HEK293T (cell line): ENCODE measurements at places on chromosomes 11 and 22.

GRCh38 chr11:85495918-85496317, 131.2 kb downstream of the DLG2 start:
- DNase-seq, result no peak

- DNase-seq, result no peak
Observed at GRCh38 chr11:44303401-44303938, 6.5 kb downstream of the ALX4 start.

- no peak for DNase-seq
Observed at GRCh38 chr11:420054-420910, 5.5 kb upstream of the SIGIRR start.

- DNase-seq, result no peak
Observed at GRCh38 chr22:44473166-44473565, 24.9 kb downstream of the RTL6 start.

DNA sequence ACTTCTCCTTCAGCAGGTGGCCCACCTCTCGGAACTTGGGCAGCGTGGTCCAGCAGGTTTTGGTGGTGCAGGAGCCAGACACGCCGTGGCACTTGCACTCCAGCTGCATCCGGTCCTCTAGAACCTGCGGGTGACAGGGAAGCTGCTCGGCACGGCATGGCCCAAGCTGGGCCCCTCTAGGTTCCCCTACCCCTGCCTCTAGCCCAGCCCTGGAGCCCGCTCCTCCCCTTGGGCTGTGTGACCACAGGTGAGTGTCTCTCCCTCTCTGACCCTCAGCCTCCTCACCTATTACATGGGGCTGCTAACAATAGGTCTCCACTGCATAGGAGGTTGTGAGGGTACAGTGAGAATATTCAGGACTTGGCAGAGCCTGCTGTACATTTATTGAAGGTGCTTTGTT, 53.8 kb downstream of the WNT7B start:
- no peak for DNase-seq

- DNase-seq, result no peak
Observed at GRCh38 chr11:12380565-12381325, 3.4 kb downstream of the PARVA start.

DNA sequence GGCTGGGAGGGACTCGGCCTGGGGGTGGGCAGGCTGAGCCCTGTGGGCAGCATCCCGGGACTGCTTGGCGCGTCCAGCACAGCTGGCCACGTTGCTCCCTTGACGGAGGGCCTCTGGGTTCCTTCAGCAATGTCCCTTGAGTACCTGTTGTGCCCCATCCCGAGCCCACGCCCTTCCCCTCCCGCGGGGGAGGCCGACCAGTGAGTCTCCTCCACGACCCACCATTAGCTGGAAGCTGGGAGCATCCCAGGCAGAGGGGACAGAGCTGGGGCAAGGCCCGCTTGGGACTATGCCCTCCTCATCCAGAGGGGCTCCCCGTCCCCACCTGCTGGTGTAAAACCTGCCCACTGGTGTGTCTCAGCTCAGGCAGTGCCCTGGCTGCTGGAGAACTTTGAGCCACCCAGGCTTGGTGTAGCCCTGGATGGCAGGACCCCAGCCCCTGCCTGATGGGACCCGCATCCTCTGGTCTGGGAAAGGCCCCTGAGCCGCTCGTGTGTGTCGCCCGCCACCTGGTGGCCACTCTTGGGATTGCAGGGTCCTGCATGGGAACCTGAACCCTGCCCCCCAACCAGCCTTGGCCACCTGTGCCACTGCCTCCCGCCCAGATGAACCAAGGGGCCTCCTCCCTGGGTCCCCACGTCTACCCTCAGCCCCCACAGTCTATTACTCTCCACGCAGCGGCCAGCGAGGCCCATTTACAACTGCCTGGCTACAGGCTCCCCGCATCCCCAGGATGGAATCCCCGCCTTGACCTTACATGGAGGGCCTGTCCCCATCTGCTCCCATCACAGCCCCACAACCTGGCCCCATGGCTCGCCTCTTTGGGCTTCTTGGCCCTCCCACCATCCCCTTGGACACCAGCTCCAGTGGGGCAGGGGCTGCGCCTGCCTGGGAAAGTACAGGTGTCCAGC, 16.6 kb upstream of the ARHGAP8 start:
- DNase-seq, result peak; percentile 85

DNA sequence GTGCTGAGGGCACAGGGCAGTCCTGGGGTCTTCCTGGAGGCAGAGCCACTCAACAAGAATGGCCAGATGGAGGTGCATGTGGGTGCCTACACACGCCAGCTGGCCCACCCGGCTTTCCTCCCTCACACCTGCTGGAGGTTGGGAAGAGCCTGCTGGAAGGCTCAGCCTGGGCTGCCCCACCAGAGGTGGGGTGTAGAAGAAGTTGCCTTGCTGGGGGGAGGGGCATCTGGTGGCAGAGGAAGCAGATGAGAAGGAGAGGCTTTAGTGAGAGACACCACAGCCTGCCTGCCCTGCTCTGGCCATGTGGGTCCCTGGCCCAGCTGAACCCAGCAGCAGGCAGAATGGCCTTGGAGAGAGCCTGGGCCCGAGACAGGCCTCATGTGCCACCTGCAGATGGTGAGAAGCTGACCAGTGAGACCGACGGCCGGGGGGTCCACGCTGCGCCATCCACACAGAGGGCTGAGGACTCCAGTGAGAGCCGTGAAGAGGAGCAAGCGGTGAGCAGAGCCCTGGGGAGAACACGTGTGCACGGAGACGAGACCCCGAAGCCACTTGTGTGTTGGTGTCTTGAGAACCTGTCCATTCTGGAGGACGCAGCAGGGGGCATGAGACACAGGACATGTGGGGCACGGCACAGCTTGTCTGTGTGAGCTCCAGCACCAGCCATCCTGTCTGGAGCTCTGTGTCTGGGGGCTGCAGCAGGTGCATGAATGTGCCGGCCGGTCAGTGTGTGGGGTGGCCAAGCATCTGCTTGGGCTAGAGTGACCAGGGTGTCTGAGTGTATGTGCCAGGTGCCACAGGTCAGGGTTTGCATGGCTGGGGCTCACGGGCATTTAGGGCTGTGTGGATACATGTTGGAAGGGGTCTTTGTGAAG, 2.7 kb downstream of the B4GALNT4 start:
- no peak for DNase-seq

- DNase-seq, result no peak
Observed at GRCh38 chr22:33299245-33299956, 241.2 kb upstream of the SYN3 start.

DNA sequence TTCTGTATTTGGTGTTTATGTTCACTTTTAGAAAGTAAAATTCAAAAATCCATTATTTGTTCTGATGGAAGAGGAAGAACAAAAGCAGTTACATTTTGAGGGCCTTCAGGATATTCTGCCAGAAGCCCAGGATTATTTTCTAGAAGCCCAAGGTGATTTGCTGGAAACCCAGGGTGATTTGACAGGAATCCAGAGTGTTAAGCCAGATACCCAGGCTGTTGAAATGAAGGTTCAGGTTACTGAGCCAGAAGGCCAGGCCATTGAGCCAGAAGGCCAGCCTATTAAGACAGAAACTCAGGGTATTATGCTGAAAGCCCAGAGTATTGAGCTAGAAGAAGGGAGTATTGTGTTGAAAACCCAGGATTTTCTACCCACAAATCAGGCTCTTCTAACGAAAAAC, 33.1 kb downstream of the CCDC15 start:
- DNase-seq, result no peak

DNA sequence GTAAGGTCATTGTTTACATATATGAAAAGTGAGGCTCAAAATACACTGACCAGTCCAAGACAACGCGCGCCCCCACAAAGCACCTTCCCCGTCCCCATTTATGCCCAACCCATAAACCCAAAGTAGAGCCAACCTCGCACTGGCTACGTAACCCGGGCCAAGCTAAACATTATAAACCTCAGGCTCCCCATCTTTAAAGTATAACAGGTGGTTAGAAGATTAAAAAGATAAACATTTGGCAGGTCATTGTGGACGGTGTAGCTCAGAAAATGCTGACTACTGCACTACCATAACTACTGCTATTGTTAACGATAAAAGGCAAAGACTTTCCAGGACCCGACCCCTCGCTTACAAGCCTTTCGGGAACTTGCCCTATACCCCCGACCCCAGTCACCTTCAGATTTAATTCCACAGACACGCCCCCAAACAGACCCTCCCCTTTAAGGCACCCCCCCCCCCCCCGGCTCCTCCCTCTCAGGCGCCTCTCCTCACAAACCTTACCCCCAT, 470 bp downstream of the NUMA1 start:
- DNase-seq, result no peak

GRCh38 chr22:18012531-18012930, 11.8 kb downstream of the MICAL3 start:
- no peak for DNase-seq

DNA sequence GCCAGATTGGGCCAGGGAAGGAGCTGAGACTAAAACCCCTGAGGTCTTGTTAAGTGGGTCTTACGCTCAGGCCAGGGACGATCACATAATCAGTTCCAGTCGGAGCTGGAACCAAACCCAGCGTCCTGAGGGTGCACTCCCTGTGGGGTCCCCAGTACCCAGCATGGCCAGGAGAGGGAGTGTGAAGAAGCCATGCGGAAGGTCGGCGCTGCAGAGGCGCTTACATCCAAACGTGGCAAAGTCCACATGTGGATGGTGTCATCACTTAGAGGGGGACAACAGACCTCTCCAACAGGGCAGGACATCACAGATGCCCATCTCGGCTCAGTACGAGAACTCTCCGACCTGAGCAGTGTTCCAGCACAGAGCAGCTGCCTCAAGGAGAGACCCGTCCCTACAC, 8.3 kb downstream of the ATP5MGL start:
- DNase-seq, result no peak

DNA sequence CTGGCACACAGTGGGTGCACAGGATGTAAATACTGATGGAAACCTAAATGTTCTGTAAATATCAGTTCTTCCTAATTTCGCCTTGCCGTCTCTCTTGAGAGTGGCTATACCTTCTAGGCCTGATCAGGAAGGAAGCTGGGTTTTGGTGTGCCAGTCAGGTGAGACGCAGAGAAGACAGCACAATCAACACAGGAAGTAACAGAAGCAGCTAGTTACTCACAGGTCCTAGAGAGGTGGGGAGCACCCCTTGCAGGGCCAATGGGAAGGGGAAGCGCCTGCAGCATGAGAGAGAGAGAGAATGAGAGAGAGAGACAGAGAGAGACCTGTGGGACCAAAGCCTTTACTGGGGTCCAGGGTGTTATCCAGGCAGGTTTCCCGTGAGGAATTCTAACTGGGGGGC, 80.8 kb downstream of the FBLN1 start:
- DNase-seq, result no peak

GRCh38 chr11:79570104-79570503, 129.3 kb upstream of the TENM4 start:
- no peak for DNase-seq
